ENCODE measurements at places on chromosomes 4 and X.

DNA sequence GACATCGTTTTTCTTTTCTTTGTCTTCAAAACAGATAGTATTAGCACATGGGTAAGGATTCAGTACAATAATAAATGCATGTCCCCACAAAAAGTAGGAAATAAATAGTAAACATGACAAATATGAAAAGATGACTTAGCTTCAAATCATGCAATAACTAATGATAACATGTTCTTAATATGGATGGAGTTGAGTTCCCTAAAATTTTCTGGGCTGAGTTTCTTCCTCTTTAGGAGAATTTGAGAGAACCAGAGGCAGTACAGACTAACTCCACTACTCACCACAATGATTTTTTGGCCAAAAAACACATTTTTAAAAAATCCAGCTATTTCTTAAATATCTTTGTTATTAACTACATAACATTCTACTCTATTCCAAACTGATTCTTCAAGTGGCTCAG lies 432.3 kb upstream of the HS3ST1 start:
- no peak for DNase-seq

DNA sequence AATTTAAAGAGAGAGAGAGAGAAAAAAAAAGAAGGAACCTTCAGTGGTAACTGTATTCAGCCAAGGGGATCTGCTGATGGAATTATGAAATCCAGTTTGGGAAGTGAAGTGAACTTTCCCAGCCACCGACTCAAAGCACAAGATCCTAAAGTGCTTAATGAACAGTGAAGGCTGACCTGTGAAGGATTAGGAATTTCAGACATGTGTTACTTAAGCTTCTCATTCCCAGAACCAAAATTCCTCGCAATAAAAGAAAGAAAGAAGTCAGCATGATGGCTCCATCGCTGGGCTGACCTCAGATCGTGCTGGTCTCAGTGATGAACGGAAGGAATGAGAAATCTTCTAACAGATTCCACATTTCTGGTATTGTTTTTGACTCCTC lies 135.2 kb downstream of the ARSF start:
- no peak for DNase-seq

DNA sequence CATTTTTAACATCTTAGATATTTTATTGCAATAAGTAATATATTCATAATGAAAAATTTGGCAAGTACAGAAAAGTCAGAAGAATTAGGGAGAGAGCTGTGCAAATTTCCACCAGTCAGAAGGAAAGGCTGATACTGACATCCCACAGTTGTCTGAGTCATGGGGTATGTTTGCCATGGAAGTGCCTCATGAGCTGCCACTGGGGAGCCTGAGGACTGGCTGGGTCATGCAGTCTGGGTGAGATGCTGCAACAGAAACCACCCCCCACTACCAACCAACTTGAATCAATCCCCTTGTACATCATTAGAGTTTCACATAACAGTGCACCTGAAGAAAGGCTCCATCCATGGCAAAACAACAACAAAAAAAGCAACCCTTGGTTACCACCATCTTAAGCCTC lies 45.2 kb upstream of the ENPP6 start:
- DNase-seq, result no peak

- no peak for DNase-seq
Observed at GRCh38 chr4:185933078-185933581, 121.1 kb upstream of the SORBS2 start.

- no peak for DNase-seq
Observed at GRCh38 chr4:176539785-176540175, 220.0 kb downstream of the SPCS3 start.
